ENCODE measurements at places on chromosomes 7 and 10.

GRCh38 chr7:96287132-96287531, 34.8 kb downstream of the SLC25A13 start:
- DNase-seq: no peak

DNA sequence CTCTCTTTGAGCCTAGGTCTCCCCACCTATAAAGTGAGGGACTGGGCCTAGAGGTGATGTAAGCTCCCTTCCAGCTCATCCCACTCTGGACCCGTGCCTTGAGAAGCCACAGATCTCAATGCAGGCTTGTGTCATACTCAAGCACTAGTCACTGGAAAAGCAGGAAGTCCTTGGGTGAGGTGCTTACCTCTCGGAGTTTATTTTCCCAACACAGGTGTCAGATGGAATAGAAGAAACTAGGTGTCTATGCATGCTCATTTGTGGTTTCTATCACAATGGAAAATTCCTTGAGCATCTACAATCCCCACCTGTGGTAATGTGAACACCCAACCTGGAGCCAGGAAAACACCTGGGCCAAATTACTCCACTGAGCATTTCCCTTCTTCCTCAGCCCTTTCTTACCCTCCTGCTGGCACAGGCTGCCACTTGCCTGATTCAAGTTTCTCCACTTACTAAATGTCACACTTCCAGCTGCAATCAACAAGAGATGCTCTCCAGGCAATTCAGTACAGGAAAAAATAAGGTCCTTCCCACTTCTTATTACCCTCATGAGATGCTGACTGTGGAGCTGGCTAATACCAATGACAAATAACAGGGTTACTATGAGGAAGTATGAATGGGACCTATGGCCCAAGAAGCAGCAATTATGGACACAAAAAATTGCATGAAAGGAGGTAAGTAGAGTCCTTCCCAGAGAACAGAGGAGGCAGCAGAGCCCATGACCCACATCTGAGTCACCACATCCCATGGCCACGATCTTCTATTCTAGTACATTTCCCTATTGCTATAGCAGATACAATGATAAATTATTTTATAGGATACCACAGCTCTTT, 13.1 kb downstream of the LSM5 start:
- DNase-seq: no peak

GRCh38 chr7:2214636-2215035, 18.1 kb downstream of the MAD1L1 start:
- no peak for DNase-seq

- no peak for DNase-seq
Measured at GRCh38 chr10:716821-717220, 27.4 kb upstream of the DIP2C start.

DNA sequence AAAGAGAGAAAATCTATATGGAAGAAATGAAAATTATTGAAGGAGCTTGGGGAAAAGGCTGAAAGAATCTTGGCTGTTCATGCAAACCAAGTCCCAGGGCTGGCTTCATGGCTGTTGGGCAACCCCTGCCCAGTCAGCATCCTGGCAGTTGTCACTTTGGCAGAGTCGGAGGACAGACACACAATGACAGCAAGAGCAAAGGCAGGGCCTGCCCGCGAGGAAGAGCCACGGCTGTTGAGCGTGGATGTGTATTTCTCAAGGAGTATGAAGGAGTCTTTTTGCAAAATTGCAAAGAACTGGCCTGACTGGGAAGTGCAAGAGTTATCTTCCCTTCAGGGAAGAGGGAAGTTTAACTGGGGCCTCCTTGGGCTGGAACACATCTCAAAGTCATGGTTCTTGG, 11.7 kb downstream of the PTPRE start:
- no peak for DNase-seq

DNA sequence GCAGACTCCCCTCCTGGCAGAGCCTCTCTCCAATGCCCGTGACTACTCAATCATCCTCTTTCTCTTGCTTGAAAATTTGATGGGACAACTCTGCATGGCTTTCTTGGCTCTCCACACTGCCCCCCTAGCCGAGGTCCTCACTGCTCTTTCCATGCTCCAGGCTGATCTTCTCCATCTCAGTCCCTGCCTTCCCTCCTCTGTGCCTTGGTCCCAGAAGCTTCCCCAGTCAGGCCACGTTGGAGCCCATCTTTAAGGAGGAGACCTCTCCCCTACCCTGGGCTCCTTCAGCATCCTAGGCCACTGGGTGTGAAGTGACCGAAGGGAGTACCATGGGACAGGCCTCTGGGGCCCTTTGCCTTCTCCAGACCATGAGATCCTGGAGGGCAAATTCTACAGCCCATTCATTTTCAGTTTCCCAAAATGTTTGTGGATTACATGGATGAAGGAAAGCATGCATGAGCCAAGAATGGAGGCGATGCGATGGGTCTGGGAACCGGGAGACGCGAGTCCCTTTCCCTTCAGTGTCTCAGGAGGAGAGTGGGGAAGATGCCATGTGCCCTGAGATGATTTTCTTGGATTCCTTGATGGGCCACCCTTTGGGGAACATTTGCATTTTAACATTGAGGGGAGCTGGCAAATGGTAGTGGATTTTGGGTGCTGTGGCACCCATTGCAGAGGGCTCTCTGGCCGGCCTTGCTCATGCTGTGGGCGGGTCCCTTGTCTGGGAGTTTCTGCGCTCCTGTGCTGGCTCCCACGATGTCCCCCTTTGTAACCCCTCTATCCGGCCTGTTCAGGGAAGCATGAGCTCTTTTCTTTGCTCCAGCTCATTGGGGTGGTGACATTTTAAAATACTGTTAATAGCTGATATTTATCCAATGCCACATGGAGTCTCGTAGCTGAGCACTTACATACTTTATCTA, 376.6 kb downstream of the RPS24 start:
- DNase-seq: no peak

DNA sequence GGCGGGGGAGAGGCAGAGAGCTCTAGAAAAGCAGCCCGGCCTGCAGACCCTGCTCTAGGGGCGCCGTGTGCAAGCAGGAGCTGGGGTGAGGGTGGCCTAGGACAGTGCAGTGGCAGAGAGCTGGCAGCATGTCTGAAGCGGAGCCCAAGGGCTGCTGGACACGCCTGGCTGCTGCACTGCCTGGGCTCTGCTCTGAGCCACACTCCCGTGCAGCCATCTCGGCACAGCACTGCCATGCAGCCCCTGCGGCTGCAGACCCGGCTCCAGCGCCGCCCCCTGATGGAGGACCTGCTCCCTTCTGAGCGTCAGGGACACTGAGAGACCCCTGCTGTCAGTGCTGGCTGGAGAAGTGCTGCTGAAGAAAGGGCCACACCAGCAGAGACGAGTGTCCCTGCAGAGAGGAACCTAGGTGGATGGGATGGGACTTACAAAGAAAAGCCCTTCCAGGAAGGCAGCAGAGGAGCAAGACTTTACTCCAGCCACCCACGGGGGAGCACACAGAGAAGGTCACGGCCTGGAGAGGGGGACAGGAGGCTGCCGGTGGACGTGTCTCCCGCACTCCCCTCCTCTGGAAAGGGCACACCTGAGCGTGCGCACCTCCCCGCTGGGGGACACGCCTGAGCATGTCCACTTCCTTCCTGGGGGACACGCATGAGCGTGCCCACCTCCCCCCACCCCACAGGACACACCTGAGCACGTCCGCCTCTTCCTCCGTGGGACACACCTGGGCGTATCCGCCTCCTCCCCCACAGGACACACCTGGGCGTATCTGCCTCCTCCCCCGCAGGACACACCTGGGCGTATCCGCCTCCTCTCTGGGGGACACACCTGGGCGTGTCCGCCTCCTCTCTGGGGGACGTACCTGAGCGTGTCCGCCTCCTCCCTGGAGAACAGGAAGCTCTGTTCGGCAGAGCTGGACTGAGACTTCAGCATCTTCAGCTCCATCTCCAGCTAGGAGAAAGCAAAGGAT, 252.9 kb downstream of the MAD1L1 start:
- no peak for DNase-seq

DNA sequence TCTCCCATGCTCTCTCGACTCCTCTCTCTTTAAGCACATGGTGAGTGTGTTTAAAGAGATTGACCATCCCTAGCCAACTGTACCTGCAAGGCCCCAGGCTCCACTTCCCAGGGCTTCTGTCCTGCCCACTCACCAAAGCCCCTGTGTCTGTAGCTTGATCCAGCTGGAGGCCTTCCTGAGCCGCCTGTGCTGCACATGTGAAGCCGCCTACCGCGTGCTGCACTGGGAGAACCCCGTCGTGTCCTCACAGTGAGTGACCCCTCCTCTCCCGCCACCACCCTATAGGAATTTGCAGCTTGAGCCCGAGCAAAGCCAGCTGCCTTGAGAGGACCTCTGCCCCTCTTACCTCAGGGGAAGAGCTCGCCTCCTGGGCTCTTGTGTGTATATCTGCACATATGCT, 11.2 kb downstream of the ZFYVE27 start:
- DNase-seq: no peak

DNA sequence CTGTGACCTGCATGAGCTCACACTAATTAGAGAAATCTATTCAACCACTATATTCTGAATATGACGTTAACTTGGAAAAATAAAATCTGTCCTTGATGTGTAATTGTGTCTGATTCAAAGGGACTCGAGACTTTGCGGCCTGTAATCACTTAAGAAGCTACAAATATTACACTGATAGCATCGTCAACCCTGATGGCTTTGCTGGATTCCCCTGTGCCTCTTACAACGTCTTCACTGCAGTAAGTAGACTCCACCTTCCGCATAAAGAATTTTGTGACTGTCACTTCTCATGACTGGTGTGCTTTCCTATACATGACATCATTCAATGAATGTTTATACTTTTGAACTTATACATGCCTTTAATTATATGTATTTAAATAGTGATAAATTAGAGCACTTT, 10.1 kb downstream of the PNLIP start:
- DNase-seq: no peak

- no peak for DNase-seq
Measured at GRCh38 chr10:133024704-133025557, 62.8 kb upstream of the ADGRA1 start.

DNA sequence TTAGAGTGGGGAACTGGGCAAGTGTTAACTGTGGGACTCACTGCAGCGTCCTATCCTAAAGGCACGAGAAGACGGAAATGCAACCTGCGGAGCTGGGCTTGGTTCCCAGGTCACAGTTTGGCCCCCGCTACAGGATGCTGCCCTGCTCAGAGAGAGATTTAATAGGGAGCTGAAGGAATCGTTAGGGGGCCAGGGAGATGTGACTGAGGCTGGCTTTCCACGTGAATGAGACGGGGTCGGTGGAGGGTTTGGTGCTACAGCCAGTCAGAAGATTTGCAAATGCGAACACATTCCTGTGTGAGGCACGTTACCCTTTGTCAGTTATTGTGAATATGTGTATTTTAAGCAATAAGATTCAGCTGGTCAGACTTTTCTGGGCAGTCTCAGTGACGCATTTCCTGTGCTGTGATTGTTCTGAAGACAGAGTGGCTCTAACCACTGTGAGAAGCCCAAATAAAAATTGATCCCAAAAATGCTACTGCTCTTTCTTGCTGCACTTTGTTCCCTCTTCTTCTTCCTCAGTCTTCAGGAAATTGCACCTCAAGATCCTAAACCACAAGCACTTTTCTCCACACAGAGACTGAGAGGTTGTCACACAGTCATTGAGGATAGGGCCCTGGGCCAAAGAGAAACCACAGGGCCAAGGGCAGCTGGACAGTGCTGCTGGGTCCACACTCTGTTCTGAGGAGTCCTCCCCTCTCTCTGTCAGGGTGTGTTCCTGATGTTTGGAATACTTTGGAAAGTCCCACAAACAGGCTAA, 21.2 kb downstream of the CYP17A1 start:
- no peak for DNase-seq

DNA sequence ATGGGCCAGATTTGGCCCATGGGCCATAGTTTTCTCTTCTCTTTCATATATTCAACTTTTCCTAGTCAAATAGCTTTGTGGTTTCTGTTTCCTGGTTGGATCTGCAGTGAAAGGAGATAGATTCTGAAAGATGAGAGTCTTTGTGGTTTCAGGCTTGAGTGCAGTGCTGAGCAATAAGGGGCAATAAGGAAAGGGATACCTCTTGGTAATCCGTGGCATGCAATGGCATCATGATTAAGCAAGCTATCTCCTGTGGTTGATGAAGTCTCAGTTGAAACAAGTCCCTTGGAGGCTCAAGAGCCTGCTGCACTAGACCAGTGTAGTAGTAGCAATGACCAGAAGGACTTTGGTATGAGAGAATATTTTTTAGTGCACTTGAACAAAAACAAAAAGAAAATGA, 187.7 kb upstream of the CNTNAP2 start:
- peak; percentile 2 for DNase-seq

DNA sequence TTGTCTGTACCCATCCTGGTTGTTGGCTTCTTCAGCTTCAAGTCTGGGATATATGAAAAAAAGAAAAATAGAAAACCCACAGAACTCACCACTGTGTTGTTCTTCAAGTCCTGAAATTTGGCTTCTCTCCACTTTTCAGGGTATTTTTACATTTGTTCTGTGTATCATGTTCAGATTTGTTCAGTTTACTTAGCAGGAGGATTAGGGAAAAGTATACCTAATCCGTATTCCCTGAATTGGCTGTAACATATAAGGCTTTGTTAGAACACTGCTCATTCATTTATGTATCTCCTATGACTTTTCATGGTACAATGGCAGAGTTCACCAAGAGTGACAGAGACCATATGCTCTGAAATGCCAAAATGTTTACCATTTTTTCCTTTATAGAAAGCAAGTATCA, 146.9 kb downstream of the PTN start:
- DNase-seq: no peak

DNA sequence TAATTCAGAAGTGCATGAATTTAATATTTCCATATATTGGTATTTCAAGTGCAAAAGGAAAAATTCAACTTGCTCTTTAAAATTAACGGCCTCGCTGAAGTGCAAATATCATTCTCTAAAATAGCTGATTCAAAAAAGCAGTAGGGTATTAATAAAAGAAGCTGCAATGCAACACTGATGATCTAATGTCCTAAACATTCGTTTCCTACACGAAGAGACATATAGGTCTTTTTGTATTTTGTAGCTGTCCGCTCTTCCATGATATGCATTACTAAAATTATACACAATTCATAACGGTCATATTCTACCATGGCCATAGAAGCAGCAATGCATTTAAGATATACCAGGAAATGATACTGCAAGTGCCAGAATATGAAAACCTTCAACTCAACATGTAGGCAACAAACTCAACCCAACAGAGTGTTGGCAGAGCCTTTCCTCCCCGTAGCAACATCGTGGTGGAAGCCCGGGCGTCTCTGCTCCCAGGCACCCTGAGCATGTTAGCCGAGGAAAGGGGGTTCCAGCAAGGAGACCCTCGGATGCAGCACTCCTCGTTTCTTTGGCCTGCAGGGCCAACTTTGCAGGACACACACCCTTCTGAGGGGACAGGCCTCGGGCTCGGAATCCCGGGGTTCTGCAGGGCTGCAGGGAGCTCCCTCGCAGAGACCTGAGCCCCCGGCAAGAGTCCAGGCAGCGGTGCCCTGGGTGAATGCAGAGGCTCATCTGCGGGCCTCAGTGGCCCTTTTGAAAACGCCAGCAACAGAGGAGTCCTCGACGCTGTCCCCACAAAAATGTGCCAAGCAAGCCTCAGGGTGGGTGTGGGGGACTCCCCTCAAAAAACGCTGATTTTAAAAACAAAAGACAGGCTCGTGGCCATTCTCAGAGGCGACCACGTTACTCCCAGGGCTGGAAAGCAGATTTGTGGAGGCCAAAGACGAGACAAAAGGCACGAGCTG, 1.6 kb downstream of the FAM171A1 start:
- DNase-seq: peak; percentile 83

- DNase-seq: no peak
Measured at GRCh38 chr10:130218936-130219335, 82.7 kb downstream of the GLRX3 start.
